ENCODE measurements at places on chromosomes 4 and X.

DNA sequence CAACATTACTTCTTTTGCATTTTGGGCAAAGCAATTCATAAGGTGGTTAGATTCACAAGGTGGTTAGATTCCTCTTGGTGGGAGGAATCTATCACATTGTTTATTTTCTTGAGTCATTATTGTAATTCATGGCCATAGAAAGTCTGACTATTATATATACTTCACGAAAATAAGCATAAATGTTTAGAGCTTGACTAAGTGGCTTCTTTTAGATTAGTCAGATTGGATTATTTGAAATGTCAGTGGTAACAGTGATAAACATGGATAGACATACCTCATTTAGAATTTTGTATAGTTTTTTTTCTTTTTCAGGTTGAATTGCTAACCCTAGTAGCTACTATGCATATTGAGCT, 24.9 kb upstream of the DYNLT3 start:
- no peak for DNase-seq

- DNase-seq = no peak
Observed at GRCh38 chr4:3492741-3493719, 29.9 kb downstream of the DOK7 start.

- no peak for DNase-seq
Observed at GRCh38 chr4:168388890-168389289, 70.3 kb upstream of the DDX60 start.

- no peak for DNase-seq
Observed at GRCh38 chr4:16779028-16779675, 119.3 kb downstream of the LDB2 start.

GRCh38 chr4:77031544-77031943, 44.2 kb downstream of the CCNI start:
- DNase-seq = no peak

GRCh38 chr4:105145156-105145902, 1.3 kb upstream of the TET2 start:
- peak; percentile 94 for DNase-seq

DNA sequence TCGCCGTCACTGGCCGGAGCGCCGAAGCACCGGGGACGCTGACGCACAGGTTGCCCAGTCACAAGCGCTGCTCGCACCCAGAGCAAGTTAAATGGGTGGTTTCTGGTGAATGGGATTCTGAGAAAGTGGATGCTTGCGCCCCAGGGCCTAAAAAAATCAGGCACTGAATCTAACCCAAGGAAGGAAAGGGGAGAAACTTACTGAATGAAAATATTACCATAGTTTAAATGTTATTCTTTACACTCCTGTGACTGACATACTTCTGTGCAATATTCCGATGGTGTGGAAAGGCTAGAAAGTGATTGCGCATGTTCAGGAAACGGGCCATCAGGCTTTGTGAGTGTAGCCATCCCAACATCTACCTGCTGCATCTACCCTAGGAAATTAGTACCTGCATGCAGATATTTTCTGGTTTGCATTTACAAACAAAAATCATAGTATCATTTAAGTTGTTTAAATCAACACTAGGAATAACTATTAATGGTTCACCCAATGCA, 838 bp upstream of the ABCG2 start:
- no peak for DNase-seq

GRCh38 chr4:162497564-162498167, 333.9 kb upstream of the FSTL5 start:
- DNase-seq = peak; percentile 47

DNA sequence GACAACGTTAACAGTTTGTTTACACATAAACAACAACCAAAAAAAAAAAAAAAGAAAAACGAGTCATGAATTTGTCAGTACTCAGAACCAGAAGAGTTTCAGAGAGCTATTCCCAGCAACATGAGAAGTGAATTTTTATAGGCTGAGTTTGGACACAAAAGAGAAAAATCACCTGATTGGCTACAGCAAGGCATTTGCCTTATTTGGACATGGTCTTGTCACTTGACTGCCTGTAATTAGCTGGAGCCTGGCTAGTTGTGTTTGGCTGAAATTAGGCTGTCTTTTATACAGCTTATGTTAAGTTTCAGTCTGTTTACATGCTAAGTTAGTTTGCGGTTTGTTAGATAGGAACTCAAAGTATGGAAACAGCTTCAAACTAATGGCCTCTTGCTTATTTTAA, 880 bp upstream of the TEX13A start:
- no peak for DNase-seq
